Posterior cingulate gyrus (tissue), 11 donors: ENCODE measurements at places on chromosomes 1 and 21.
A peak's percentile ranks its signal among the peaks of the same experiment; 100 is the strongest.

GRCh38 chr1:100516857-100517256 lies 21.1 kb upstream of the GPR88 start:
- no peak for DNase-seq

DNA sequence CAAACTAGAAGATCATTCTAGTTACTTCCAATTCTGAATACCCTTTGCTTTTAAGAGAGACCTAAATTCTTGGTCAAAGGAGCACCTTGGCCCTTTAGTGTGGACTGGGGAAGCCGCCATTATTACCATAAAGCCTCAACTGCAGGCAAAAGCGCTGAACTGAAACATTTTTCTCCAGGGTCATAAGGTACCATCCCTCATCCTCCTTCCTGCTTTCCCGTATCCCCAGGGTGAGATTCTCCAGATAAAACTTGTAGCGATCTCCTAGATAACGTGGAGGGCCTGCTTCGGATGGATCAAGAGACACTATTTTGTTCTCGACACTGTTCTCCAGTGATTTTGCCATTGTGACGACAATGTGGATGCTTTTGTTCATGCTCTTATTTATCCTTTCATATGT lies 9.8 kb downstream of the SLAMF1 start:
- DNase-seq = no peak

DNA sequence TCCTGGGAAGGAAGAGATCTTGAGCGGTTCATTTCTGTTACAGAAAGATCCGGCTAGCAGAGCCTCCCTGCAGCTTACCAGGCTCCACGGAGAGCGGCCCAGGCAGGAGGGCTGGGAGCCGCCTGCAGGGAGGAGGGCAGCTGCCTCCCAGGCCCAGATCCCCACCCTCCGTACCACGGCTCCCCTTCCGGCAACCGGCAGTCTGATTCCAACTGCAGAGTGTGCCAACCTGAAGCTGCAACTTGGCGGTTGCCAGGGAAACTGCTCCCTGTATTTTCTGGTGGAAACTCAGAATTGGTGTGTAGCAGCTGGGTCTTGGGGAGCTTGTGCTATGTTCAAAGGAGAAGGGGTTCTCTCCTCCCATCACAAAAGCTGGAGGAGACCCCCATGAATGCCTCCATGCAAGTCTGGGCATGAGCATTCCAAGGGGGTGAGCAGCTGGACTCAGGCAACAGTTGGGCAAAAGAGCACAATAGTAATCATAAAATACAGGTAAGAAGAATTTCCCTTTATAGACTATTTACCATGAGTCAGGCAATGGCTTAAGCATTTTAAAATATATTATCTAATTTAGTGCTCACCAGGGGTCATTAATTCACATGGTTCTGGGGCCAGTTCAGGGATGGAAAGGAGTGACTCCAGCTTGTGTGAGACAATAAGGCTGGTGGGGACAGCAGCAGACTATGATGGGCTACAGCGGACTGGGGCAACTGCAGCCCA lies 46.1 kb upstream of the KAZN start:
- peak; percentile 37 for DNase-seq

- DNase-seq = no peak
These were observed 13.8 kb downstream of the FGGY start for GRCh38 chr1:59310549-59311250.

DNA sequence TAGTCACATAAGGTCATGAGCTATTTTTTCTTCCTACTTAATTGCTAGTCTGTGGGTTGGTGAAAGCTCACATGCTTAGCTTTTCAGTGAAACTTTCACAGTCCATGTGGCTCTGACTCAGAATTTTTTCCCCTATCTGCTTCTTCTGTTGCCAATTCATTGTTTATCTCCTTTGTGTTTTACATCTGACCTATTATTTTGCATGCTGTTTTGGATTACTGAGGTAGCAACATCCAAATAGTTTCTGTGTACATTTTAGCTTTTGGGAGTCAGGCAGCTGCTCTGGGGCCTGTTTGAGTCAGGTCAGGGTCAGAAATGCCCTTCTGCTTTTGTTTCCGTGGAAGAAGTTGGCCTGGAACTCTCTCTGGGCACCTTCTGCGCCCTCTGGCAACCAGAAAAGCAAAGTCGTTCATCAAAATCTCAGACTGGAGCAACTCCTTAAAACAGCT lies 40.0 kb downstream of the ROR1 start:
- DNase-seq = no peak

- DNase-seq = no peak
These were observed 118.1 kb downstream of the EPHB2 start for GRCh38 chr1:22828484-22829308.

GRCh38 chr21:44301961-44302406 lies 2.1 kb downstream of the PFKL start:
- DNase-seq = peak; percentile 57

DNA sequence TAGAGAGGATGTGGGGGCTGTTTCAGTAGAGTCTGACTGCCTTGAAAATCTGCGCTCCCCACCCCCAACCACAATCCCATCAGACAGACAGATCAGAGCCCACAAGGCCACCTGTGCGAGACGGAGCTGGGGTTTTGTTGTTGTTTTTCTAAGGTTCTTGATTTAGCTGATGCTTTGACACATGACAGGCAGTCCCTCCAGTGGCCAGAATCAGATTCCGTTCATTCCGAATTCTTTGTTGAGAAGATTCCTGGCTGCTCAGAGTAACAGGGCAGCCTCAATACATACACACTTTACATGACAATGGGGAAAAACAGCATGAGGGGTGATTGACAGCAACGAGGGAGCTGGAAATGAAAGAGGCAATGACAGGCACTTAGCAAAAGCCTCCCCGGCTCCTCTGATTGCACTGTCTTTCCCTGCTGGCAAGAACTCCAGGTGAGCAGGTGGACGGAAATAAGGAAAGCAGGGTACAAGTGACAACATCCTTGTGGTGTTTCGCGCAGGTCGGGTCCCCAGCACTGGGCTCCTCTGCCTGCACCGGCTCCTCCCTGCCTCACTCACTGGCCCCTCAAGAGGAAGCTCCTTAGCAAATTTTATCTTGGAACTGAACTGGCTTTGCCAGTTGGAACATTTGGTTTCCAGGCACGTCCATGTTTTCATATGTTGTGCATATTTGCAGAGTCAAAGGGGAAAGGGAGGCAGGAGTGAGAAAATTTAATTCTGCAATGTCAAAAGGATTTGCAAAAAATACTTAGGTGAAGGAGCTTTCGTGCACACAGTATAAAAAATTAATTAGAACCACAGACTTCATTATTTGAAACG lies 148.7 kb downstream of the PGBD5 start:
- no peak for DNase-seq

- DNase-seq = no peak
These were observed 36.9 kb downstream of the EIF2D start for GRCh38 chr1:206575165-206575893.

GRCh38 chr1:18722270-18722669 lies 91.6 kb downstream of the PAX7 start:
- DNase-seq = no peak

DNA sequence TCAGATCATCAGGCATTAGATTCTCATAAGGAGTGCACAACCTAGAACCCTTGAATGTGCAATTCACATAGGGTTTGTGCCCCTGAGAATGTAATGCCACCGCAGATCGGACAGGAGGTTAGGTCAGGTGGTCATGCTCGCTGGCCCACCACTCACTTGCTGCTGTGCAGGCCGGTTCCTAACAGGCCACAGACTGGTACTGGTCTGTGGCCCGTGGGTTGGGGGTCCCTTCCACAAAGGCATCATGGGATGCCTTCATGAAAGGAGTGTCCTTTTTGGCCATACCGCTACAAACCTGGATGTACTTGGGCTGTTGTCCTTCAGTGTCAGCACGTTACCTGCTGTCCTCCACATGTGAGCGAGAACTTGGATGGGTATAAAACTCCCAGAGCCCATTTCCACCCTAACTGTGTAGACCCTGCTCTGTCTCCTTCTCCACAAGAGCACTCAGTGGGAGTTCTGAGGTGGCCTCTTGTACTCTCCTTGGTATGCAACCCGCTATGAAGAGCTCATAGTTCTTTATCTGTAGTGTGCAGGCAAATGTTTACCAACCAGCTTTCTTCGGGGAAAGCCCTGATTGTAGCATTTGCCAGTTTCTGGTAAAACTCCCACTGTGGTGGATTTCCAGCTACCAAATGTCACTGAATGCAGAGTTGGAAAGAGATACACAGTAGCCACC lies 41.7 kb upstream of the SLC19A1 start:
- no peak for DNase-seq

DNA sequence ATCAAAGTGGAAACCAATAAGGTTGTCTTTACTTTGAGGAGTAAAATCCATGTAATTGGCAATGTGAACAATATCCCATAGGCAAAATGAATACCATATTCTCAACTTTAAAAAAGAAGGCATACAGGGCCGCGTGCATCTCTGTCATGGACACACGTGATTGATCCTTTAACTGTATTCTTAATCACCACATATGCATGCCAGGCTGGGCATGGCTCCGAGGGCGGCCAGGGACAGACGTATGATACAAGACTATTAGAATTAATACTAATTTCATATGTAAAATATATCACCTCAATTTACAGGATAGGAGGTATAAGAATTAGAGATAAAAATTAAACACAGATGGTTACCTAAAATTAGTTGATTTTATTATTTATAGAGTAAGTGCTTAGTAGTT lies 11.2 kb downstream of the RGS21 start:
- DNase-seq = no peak

DNA sequence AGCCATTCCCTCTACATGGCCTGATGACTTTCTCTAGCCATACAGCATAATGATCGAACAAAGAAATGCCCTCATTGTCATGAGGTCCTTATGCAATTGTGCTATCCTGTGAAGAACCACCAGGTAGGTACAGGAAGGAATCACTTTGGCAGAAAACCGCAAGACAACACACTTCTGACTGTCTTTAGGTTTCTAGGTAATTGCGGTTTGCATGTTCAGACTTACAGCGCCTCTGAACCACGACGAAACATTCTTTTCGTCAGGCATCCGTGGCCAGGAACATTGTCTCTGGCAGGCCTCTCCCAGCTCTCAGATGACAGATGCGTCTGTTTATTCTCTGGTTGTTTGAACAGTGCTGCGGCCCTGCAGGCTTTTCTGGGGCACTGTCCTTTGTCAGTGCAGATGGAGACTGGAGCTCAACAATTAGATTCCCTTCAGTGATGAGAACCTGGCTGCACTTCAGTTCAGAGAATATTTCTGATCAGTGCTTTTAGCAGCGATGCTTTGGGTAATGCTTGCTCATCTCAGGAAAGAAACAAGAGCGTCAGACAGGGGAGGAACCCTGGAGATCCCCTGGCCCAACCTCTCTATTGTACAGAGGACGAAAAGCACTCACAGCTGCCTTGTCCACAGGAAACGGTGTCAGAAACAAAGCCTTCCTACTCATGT lies 63.4 kb downstream of the B3GALT5 start:
- peak; percentile 68 for DNase-seq

GRCh38 chr1:8763888-8764287 lies 53.6 kb downstream of the RERE start:
- DNase-seq = no peak

GRCh38 chr1:209850342-209850979 lies 22.7 kb downstream of the UTP25 start:
- peak; percentile 95 for DNase-seq

GRCh38 chr1:19049128-19049768 lies 92.8 kb upstream of the IFFO2 start:
- no peak for DNase-seq

DNA sequence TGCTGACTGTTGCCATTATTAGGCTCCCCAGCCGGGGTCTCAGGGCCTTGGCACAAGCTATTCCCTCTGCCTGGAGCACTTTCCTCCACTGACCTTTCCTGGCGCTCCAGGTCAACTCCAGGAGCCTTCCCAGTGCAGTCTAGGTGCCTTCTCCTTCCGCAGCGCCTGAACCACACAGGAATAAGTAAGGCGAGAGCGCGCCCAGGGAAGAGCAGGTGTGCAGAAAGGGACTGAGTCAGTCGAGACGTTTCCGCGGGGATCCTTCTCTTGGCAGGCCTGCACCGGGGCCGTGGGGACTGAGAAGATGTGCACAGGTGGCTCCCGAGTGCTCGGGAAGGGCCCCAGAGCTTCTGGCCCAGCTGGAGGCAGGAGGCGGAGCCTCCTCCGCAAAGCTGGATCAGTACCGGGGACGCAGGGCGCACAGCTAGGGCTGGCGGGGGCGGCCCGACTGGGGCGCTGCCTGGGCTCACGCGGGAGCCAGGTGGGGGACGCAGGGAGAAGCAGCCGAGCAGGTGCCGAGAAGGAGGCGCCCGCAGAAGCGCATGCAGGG lies 765 bp upstream of the BMP8A start:
- DNase-seq = peak; percentile 51

DNA sequence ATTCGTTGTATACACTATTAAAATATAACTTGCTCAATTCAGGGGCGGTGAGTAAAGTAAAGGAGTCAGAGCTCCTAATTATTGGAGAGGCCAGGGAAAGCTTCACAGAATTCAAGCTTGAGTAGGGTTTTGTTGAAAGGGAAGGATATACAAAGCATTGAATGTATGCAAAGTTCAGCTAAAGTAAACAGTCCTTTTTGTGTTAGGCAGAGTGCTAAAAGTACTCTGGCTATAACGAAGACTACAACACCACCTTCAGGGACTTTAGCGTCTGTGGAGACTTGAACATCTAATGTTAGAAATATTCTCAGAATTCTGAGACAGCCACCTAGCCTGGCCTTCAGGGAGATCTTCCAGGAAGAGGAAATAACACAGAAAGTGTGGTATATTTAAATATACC lies 1.1 kb downstream of the FALEC start:
- no peak for DNase-seq

- DNase-seq = no peak
These were observed 1963.0 kb downstream of the NCAM2 start for GRCh38 chr21:22961258-22961657.
